Right cardiac atrium (tissue), 5 donors: ENCODE measurements at places on chromosomes 3 and 15. TPM values are rescaled to one million over a fixed set of nuclear protein-coding genes. Genes with fewer than 3 reads are reported as not detected.

DNA sequence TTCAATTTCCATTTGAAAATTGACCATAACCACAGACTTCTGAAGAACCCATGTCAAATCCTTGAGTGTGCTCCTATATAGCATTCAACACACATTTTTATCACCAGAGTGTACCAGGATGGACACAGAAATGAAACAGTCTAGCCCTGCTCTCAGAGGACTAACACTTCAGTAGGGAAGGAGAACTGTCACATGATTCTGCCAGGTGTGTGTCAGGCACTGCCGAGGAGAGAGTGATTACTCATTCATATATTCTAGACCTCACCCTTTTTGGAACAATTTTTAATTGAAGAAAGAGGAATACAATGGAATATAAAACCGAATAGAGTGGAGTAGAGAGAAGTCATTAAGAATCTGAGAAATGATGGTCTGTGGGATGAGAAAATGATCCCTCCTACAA is 125.8 kb downstream of the ERC2 start:
- no peak for DNase-seq

- DNase-seq = peak; percentile 36
Observed at GRCh38 chr3:128875556-128876120, 3.8 kb upstream of the ACAD9 start.

SLC22A13 gene
- total RNA-seq = 0.18 TPM

ANKRD63 gene
- 4.4 TPM for total RNA-seq
